ENCODE measurements at places on chromosomes 6 and 20. TPM values are rescaled to one million over a fixed set of nuclear protein-coding genes. Genes with fewer than 3 reads are reported as not detected.
A peak's percentile ranks its signal among the peaks of the same experiment; 100 is the strongest.

Gene MEP1A
- total RNA-seq = not detected

Gene MRAP2
- 0.43 TPM for total RNA-seq

DNA sequence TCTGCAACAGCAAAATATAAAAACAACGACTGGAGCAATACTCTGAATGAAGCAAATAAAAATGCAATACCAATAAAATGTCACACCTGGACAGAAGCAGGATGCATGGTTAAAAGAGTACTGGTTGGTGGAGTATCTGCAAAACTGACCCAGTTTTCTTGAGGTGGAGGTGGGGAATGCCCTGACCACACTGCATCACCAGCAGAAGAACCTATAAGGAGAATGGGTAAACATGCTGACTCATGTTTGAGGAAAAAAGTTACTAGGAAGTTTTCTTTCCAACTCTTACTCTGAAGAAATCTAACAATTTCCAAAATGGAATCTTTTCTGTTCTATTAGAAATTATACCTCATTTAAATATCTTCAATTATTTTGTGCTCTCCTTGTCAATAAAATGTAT is 43.6 kb downstream of the REPS1 start:
- peak; percentile 57 for DNase-seq

GRCh38 chr6:41043151-41043550 is 884 bp downstream of the TSPO2 start:
- DNase-seq = no peak

Gene COL11A2
- total RNA-seq = 0.77 TPM

Gene POU5F1
- total RNA-seq = not detected

- DNase-seq = no peak
Measured at GRCh38 chr6:144215402-144215931, 65.2 kb downstream of the STX11 start.

Measured in HT1080 (cell line).